Stimulated activated CD4-positive, alpha-beta T cell treated with anti-CD3 and anti-CD28 coated beads, Interleukin-1b, Interleukin-23, amount 100 ng/mL, for 1 hour (primary cell): ENCODE measurements at places on chromosomes 3 and 15.

- no peak for DNase-seq
These were observed 21.4 kb upstream of the SPPL2A start for GRCh38 chr15:50786871-50787270.

GRCh38 chr3:114272271-114272670, 21.6 kb upstream of the TIGIT start:
- no peak for DNase-seq

- no peak for DNase-seq
These were observed 13.2 kb upstream of the ANPEP start for GRCh38 chr15:89827829-89828228.

DNA sequence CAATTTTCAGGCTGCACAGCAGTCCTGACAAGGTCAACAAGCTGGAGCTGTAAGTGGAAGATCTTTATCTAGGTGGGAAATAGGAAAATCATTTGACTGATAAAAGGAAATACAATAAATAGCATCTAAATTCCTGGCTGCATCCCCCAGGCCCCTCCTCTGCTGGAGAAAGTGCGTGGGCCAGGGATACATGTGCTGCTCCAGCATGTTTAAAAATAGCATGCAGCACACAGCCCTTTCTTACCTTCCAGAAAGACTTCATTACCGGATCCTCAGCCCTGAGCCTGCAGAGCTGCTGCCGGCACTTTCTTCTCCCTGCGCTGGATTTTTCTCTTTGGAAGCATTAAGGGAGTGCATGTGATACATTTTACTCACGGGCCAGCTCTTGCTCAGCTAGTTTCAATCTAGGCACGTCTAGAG, 77.3 kb downstream of the HMG20A start:
- DNase-seq, result no peak

DNA sequence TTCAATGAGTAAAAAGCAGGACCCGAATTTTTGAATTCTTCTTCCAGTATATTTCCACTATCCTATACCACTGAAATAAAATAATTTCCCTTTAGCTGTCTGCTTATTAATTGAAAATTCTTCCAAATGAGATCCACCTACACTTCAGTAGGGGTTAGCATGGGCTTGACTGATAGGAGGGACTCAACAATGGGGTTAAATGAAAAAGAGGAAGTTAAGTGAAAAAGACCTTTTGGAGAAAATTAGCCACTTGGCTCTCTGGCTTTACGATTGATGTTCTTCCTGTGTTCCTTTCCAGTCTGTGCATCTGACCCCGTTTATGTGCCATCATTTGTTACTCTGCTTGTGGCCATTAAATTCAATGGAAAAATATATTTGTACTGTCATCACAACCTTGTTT, 54.0 kb upstream of the GCNT3 start:
- no peak for DNase-seq

GRCh38 chr15:58361273-58361759, 70.5 kb upstream of the LIPC start:
- no peak for DNase-seq

DNA sequence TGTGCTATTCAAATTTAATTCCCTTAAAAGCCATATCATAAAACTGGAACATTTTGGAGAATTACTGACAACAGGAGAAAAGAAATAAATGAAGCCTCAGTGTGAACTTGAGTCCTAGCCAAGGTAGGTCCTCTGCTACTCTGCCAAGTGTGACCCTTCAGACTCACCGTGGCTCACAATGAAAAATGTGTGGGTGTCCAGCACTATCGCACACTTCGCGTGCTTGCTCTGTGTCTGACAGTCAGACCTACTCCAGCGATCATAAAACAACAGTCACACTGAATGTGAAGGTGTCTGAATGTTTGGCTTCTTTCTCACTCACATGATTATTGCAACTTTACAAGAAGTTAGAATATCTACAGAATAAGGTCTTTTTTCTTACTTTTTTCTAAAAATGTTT, 65.8 kb upstream of the TRA2B start:
- DNase-seq, result no peak

DNA sequence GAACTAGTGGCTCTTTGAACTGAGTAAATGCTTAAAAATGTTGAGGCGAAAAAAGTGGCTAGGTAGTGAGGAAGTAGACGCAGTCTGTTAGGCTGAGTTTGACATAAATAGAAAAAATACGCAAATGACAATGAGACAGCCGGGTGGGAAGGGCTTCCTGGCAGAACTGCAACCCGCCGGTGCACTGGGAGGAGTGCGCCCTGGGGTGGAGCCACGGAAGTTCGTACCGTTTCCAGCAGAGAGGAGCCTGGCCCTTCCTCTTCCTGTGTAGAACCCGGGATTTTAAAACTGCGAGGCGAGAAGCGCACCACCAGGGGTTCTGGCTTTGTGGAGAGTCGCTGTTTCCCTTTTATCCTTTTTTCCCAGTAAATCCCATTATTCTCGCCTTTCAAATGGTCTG, 602.6 kb downstream of the PYDC2 start:
- no peak for DNase-seq

DNA sequence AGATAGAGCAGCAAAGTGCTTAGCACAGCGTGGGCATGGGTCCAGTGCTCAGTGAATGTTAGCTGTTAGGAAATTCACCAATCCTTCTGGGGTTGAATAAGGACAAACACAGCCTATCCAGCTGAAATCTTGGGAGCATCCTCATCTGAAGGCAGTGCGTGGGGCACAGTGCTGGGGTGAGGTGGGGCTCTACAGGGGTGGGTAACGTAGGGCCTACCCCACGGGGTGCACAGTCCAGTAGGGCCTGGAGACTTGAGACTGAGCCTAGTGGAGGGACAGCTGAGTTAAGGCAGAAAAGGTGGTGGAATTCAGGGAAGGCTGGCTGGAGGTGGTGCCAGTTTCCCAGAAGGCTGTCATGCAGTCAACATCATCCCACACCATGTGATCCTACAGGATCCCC, 73.0 kb downstream of the ISG20 start:
- DNase-seq, result no peak

DNA sequence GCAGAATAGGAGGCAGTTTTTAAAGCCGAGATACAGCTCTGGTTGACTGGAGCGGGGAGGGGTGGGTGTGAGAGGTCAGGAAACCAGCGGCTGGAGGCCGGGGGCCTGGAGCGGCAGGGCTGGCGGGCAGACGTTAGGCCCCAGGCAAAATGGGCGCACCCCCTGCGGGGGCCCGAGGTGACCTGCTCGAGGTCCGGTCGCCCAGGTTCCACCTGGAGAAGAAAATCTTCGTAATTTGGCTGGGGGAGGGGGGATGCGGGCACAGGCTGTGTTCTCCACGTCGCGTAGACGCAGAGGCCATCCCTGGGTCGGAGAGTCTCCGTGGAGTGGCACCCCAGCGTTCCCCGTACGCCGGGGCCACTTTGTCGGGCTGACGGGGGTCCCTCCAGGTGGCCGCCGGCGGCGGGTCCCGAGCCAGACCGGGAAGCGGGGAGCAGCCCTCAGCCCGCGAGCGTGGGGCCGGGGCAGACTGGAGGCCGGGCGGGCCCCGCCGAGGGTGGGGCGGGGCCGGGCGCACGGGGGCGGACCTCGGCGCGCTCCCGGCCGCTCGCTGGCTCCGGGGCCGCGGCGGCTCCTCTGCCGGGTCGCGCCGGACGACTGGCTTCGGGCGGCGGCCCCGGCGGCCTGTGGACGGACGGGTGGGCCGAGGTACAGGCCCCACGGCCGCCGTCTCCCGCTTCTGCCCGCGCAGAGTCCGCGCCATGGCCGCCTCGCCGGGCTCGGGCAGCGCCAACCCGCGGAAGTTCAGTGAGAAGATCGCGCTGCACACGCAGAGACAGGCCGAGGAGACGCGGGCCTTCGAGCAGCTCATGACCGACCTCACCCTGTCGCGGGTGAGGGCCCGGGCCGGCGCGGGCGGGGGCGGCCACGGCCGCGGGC, at the start of gene CRTC3:
TSS of gene CRTC3 (plus strand) at position 553 of the 879 bp plus-strand sequence. CDS start at position 702, 149 bp downstream.
- DNase-seq, result no peak

DNA sequence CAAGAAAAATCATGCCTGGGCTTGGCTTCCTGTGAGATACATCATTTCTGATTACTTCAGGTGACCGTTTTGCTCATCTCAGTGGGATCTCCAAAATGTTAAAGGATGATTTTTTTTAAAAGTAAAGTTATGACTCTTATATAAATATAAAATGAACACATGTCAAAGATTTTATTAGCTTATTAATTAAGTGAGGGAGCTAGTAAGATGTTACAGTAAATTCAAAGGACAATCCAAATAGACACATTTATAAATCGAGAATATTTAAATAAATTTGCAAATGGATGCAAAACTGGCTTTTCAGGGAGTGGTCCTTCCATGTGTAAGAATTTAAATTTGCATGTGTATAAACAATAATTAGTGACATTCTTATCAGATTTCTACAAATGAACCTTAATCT, 87.0 kb downstream of the IQCH start:
- no peak for DNase-seq

GRCh38 chr15:48507416-48508065, 138.0 kb downstream of the FBN1 start:
- no peak for DNase-seq

DNA sequence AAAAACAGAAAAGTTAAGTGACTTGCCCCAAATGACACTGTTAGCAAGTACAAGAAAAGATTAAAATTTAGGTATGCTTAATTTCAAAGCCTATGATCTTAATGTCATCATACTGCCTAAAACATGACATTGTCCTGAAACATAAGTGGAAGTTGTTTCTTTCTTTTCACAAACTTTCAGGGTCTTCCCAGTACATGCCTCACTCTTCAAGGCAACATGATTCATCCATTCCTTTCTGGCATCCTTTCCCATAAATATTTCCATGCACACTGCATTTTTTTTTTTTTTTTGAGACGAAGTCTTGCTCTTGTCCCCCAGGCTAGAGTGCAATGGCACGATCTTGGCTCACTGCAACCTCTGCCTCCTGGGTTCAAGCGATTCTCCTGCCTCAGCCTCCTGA, 42.5 kb upstream of the KPNA4 start:
- no peak for DNase-seq

- no peak for DNase-seq
These were observed 85.5 kb downstream of the CEMIP start for GRCh38 chr15:80864666-80865065.

GRCh38 chr15:50996641-50997040, 88.2 kb downstream of the AP4E1 start:
- no peak for DNase-seq

DNA sequence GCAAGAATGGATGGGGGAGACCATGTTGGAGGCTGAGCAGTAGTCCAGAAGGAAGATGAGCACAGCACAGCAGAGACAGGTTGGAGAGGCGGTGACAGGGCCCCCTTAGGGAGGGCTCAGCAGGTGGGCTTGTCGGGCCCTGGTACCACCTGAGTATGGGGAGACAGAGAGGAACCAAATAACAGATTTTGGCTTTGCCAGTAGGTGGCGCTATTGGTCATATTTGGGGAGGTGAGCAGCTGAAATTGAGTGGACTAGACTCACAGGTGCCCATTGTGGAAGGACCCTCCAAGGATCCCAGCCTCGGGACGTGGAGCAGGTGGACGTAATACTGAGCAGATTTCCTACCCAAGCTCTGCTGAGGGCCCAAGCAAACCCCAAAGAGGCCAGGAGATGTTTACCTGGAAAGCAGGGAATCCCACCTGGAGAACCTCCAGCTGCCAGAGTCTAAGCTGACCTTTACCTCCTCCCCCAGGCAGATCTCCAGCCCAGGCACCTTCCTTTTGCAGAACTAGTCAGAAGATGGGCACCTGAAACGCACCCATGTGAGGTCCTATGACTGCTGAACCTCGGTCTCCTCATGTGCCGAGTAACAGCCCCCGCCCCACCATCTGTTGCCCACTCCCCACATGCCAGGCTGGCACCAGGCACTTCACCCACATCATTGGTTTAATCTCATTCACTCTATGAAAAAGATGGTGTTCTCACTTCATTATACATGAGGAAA, 24.6 kb upstream of the CORO2B start:
- no peak for DNase-seq

GRCh38 chr3:148158210-148158609, 539.5 kb upstream of the AGTR1 start:
- no peak for DNase-seq

DNA sequence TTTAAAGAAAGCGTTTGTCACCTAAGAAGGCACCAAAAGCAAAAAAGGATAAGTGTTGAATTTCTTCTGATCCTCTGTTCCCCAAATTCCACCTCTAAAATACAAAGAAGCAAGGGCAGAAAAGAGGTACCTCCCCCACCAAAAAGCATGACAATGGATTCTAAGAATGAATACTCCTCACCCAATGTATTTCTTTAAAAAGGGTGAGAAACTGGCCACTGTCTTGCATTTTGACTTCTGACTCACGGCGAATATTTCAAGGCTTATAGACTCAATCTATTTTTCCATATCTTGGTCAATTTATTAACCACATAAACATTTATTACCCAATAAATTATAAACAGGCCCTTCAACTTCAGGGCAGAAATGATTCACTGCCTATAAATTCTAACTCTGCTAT, 131.1 kb downstream of the NR1I2 start:
- DNase-seq, result no peak

- DNase-seq, result no peak
These were observed 16.8 kb upstream of the FMN1 start for GRCh38 chr15:33211176-33211808.

DNA sequence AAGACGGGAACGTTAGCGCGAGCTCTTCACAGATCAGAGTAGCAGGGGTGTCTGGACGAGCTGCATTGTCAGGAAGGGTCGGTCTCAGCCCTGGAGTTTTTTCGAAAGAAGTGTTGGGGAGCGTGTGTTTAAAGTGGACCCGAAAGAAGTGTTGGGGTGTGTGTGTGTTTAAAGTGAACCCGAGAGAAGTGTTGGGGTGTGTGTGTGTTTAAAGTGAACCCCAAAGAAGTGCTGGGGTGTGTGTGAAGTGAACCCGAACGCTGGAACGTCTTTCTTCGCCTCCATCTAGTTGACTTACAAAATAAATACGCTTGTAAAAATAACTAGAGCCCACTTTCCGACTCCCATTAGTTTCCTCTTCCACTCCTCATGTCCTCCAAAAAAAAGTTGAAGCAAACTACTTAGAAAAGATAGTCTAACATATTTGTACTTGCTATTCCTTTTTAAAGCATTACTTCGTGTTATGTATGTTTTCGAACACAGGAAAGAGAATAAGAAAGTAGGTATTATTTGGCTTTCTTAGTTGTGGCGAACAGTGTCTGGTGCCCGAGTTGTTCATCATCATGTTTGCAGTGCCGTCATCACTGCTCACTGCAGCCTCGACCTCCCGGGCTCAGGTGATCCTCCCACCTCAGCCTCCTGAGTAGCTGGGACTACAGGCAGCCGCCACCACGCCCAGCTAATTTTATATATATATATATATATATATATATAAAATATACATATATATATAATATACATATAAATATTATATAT, 1.0 kb downstream of the LRCH3 start:
- DNase-seq, result no peak

DNA sequence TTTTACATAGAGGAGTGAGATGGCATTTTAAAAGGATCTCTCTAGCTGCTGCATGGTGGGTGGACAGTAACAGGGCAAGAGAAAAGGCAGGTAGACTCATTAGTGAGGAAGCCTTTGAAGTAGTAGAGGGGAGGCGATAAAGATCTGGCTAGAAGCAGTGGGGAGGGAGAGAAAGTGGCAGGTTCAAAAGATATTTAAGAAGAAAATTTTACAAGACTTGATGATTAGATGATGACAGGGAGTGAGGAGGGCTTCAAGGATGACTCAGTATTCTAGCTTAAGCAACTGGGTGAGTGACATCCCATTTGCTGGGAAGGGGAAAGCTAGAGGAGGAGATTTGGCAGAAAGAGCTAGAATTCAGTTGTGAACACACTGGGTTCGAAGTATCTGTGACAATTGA, 3.8 kb upstream of the BRPF1 start:
- no peak for DNase-seq

- no peak for DNase-seq
These were observed 4.6 kb downstream of the WDR53 start for GRCh38 chr3:196563721-196564225.
